Hippocampal formation (tissue), 2 donors: ENCODE measurements at places on chromosomes 5 and 9.

DNA sequence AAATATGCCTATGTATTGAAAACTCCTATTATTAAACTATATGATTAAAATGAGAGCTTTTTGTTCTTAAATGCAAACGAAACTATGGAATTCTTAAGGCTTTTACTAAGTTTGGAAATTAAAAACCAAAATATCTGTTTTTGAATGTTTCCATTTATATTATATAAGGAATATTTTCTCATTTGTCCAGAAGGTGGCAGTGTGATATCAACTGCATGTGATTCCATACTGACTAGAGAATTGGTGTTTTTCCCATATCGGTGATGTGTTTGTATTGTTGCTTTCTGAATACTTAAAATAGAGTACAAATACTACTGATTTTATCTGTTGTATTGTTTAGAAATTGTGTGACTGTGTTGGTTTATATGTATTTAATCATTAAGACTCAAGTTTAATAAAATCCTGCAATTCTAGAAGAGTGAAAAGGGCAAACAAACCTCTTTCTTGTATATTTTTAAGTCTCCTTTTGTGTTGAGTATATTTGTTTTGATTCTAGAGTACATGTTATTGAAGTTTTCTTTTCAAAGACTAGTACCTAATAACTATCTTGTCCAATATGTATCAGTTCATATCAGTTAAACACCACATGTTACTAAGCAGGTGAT lies 320.8 kb downstream of the CCDC171 start:
- peak; percentile 62 for DNase-seq

DNA sequence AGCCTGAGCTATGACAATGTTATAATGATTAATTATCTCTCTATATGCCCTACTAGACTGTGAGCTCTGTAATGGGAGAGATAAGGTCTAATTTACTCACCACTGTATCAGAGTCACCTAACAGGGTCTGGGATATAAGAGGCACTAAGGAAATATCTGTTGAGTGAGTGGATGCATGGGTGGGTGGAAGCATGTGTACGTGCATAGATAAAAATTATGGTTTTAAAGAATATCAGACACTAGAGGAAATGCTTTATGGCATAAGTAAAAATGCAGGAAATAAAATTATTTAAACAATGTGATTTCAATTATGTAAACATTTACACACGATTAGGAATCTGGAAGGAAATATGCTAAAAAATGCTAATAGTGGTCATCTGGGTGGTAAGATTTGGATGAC lies 137.8 kb downstream of the SPOCK1 start:
- DNase-seq: no peak

DNA sequence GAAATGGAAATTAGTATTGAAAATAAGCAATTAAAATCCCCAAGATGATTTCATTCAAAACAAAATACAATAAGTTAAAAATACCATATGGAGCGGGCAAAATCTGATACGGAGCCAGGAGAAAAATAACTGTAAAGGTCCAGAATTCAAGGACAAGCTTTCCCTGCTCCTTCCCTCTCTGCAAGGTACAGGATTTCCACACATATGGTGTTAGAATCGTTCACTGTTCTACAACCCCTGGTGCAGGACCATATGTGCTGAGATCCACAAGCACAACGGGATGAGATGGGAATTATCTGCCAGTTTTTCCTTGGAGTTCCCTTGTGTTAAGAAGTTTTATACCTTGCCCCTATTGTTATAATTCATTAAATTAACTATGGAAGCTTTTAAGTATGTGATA lies 94.7 kb upstream of the DMAC1 start:
- no peak for DNase-seq

DNA sequence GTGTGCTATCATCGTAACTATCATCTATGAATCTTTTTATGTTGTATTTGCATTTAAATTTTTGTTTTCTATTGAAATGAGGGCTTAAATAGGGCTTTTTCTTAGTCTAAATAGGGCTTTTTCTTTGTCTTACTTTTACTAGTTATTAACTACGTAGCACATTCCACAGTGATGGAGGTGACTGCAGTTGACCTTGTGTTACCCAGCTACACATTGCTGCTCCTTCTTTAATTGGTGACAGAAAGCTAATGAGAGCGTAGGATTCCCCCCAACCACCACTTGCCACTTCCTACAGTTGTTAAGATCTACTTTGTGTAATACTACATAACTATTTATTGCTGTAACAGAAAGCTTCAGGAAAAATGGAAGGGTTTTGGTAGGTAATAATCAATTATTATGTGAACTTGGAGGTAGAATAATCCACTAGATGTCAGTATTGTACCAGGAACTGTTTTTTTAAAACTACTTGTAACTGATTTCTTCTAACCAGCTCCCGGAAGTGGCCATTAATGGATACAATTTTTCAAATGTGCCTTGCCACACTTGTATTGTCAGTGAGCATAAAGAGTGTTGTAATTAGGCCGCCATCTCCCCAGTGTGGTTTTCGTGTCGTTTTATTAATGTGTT lies 18.0 kb downstream of the MTRR start:
- peak; percentile 77 for DNase-seq

- DNase-seq: no peak
Observed at GRCh38 chr9:114484854-114485443, 20.3 kb downstream of the WHRN start.

- DNase-seq: no peak
Observed at GRCh38 chr5:72170101-72170500, 62.8 kb downstream of the MAP1B start.

DNA sequence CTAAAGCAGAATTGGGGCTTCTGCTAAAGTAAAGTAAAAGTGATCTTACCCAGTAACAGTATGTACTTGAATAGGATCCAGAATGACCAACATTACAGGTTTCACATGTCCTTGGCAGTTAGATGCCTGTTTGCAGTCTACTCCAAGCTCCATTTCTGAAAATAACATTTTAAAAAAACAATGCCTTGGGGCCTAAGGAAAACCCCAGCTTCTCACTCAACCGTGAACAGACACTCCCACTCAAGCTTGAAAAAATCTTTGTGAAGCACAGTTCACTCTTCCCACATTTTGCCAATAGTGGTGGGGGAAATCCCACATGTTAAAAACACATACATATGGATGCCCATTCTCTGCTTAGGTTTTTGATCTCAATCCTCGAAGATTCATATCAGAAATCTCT lies 304.1 kb downstream of the ARRDC3 start:
- no peak for DNase-seq

GRCh38 chr9:126696401-126697145 lies 82.8 kb downstream of the LMX1B start:
- DNase-seq: no peak

DNA sequence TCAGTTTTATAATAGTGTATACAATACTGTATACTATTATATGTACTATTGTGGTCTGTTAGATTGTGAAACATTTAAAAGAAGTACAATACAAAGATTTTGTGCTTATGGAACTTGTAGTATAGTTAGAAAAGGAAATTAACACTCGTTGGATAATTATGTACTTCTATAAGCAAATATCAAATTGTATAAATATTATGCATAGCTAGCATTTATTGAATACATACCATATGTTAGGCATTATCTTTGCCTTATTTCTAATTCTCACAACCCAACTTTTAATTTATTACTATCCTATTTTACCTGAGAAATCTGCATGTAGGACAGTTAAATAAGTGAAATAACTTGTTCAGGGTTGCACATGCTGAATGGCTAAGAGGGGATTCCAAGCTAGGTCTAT lies 37.5 kb downstream of the RAB3C start:
- no peak for DNase-seq

DNA sequence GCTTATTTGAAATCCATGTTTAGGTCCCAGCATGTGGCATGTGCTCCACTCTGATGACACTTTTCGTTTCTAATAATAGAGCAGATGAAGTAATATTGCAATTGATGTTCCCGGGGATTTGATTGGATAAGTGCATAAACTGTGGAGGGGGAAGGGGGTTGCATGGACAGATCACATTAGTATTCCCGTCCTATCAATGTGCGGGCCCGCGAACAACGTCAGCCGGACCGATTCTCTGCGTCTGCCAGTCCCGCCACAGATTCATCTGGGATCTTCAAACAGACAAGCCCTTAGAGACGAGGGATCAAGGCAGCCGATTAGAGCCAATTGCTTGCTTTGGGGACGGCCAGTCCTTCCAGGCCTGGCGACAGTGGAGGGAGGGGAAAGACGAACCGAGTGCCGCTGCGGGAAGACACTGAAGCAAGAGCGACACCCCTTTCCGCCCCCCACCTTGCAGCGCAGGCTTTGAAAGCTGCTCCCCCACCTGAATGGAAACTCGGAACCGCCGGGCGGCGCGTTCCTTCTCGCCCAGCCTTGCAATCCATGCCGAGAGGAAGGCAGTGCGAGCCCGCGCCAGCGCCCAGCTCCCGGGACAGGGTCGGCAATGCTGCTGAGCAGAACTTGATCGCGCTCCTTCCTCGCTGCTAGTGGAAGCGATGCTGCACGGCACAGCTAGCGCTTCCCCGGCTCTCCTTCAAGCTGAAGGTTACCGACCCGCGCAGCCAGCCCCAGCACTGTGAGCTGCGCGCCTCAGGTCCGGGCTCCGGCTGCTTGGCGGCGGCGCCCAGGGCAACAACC lies at the start of gene RGS7BP:
RGS7BP (plus strand) TSS at position 247 of the 798 bp plus-strand sequence. CDS start 610 bp downstream, outside the sequence.
- DNase-seq: peak; percentile 72

GRCh38 chr5:98072921-98073320 lies 700.5 kb upstream of the RGMB start:
- DNase-seq: no peak

GRCh38 chr5:52468976-52469375 lies 318.7 kb upstream of the ITGA1 start:
- no peak for DNase-seq

GRCh38 chr5:112348387-112348786 lies 70.7 kb downstream of the EPB41L4A start:
- DNase-seq: no peak

DNA sequence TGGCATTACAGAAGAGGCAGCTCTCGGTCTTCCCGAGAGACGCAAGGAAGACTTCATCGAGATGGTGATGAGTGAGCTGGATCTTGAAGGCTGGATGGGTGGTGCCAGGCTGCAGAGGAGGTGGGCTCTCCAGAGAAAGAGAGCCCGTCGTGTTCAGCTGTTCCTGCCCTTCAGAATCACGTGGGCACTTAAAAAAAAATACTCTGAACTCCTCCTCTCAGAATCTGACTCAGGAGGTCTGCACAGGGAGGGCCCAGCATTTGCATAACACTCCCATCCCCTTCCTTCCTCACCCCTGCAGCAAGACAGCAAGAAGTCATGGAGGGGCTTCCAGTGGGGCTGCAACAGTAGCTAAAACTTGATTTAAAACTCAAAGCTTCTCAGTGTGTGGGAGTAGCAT lies 203.0 kb downstream of the ATPSCKMT start:
- no peak for DNase-seq

- no peak for DNase-seq
Observed at GRCh38 chr9:116274293-116274692, 120.7 kb downstream of the PAPPA start.

DNA sequence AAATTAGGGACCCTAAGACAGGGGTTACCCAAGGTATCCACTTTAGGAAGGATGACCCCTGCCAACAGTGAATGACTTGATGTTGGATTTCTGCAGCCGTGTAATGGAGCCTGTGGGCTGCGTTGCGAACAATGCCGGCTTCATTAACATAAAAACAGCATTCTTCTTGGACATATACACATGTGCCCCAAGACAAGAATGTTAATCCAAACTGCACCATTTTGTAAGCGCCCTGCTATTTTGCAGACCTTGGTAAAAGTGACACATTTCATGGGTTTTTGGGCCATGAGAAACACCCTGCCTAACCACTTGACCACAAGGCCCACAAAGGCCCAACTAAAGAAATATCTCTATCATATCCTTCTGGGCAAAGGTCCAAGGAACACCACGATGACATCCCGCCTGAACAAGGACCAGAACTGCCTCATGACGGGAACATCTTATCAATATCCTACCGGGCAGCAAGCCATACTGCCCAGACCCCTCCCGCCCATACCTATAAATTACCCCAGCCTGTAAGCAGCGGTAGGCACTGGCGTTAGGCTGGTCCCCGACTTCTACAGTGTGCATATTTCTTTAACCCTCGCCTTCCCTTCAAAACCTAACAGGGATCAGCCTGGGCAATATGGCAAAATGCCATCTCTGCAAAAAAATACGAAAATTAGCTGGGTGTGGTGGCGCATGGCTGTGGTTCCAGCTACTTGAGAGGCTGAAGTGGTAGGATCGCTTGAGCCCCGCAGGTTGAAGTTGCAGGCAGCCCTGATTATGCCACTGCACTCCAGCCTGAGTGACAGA lies 9.7 kb upstream of the PDCD1LG2 start:
- no peak for DNase-seq

DNA sequence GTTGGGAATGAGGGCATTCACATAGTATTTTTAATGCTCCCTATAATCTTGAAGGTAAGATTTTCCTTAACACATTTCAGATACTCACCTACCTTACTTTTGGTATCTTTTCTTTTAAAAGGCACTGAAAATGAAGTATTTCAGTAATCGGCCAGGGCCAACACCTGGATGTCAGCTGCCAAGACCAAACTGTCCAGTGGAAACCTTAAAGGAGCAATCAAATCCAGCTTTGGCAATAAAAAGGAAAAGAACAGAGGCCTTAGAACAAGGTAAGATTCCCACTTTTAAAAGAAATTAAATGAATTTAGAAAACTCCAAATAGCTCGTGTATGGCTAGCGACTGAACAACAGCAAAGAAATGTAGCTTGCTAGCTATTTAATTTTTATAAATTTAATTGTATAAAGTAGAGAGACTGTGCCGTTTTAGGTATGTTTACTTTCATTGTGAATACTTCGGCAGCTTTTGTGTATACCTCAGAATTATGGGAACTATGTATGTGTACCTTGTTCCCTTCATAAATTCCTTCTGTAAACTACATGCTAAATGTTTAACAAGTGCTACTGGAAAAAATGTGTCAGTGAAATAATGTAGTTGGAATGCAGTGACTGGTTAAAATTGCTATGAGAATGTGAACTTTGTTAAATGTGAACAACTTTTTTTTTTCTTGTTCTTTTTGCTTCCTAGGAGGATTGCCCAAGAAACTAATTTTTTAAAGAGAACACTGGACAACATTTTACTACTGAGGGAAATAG lies 41.9 kb downstream of the CDK7 start:
- DNase-seq: no peak

DNA sequence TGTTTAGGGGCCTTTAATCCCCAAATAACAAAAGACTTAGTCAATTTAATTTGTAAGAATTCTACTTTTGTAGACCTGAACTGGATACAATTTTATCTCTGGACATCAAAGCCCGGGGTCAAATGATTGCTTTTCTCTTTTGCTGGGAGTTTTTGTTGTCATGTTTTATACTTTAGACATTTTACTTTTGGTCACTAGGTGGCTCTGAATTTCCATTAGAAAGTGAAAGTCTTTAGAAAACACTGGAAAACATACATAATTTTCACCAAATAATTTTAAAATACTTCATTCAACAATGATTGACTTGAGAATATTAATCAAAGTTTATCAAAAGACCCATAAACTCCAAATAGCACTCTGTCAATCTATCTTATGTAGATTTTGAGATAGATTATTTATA lies 2.8 kb upstream of the PCA3 start:
- DNase-seq: no peak

- DNase-seq: no peak
Observed at GRCh38 chr9:33329979-33330378, 39.7 kb downstream of the NFX1 start.

- no peak for DNase-seq
Observed at GRCh38 chr5:67381236-67381880, 184.8 kb upstream of the CD180 start.

- DNase-seq: no peak
Observed at GRCh38 chr5:140305471-140305870, 2.6 kb upstream of the PFDN1 start.
